ENCODE measurements at places on chromosomes 3 and 15.

GRCh38 chr3:151034303-151034702 is 51.2 kb upstream of the MED12L start:
- no peak for DNase-seq

DNA sequence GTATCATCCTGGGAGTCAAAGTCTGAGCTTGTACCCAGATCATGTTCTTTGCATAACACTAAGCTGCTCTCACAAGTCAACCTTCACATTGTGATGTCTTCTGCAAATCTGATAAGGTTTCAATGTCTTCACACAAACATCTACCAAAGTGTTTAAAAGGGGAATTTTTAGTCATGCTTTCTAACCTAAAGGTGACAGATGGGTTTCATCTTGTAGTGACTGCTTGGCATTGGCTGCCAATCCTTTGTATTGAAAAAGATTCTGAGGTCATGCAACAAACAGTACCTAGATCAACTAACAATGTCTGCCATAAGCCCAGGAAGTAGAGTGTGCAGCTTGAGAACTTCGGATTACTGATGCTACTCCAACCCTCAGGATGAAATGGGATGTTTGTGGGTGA is 43.6 kb upstream of the DIPK2A start:
- DNase-seq, result no peak

GRCh38 chr3:111739311-111739911 is 119.7 kb upstream of the PHLDB2 start:
- DNase-seq, result no peak

DNA sequence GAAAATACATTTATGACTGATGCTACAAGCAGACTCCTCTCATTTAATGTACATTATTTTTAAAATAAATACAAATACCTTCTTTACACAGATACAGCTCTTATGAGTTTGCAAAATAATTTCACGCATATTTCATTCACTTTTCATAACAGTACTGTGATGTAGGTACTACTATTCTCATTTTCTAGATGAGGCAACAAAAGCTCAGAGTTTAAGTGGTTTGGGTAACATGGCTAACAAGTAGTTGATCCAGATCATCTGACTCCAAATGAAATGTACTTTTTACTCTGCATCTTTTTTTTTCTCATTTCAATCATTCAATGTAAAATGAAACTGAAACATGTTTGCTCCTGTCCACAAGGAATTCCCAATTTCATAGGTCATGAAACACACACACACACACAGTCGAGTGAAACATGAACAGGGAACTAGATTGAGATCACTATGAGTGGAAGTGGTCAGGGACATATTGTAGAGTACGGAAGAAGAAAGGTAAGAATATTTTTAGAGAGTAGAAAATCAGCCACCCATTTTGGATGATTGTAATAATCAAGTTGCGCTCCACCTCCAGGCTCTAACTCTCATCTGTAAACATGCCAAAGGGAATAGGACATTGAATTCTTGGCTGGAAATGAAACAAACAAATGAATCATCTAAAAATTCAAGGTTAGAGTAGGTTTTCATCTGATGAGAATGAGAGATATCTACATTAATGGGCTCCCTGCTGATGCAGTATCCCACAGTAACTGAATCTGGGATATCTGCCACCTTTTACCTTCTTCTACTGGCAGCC is 92.4 kb downstream of the CLDN1 start:
- no peak for DNase-seq

DNA sequence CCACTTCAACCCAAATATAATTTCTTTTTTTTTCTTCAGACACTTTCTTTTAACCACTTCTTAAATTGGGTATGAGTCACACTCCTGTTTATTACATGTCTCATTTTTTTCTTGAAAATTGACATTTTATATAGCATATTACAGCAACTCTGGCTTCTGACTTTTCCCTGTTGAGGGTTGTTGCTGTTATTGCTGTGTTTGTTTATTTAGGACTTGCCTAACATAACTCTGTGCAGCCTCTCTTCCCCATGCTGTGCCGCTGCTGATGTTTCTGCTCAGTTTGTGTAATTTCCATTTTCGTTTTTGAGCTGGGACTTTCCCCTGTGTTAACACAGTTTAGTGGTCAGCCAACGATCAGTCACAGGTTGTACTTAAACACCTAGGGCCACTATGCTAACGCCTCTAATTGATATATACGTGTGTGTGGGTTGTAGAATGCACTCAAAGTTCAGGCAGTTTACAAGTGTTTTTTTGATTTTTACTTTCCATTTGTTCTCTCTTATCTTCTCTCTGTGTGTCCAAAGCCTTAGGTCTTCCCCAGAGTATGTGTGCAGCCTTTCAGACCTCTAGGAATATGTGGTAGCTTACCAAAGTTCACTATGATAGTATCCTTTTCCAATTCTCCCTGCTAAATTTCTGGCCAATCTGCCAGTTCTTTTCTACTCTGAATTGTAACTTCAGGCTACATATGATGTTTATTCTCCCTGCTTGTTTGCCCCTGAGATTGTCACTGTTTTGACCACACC is 337.2 kb downstream of the ZBTB20 start:
- no peak for DNase-seq
